Midbrain (tissue), 1 donor: ENCODE measurements at places on chromosomes 1 and 21.

DNA sequence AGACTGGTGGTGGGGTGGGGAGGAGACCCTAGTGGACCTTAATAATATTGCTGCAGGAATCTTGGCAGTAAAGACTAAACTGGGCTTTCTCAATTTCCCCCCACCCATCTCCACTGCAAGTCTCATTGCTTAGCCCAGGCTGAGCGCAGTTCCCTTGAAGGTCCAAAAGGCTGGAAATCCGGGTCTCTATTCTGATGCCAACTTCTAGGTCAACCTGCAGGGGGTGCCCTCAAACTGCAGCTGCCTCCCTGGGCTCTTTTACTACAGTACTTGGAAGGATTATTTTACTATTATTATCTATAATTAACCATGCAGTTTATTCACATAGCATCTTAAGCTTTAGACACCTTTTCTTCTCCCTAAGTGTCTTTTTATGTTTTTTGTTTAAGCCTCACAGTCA, 85.4 kb upstream of the WARS2 start:
- DNase-seq = no peak

DNA sequence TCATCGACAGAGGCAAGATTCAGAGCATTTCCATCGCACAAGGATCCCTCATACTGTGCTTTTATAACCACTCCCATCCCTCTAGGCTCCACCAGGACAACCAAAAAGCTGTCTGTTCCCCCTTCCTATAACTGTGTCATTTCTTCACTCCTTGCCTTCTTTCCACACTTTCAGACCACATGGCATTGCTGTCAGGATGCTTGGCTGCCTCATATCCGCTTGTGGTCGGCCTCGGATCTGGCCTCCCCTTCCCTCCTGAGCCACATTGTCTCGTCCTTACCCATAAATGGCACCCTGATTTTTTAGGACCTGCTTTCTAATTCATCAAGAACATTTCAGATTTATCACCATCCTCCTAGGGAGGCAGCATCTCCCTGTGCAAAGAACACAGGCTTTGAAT, 80.5 kb downstream of the HIVEP3 start:
- no peak for DNase-seq

DNA sequence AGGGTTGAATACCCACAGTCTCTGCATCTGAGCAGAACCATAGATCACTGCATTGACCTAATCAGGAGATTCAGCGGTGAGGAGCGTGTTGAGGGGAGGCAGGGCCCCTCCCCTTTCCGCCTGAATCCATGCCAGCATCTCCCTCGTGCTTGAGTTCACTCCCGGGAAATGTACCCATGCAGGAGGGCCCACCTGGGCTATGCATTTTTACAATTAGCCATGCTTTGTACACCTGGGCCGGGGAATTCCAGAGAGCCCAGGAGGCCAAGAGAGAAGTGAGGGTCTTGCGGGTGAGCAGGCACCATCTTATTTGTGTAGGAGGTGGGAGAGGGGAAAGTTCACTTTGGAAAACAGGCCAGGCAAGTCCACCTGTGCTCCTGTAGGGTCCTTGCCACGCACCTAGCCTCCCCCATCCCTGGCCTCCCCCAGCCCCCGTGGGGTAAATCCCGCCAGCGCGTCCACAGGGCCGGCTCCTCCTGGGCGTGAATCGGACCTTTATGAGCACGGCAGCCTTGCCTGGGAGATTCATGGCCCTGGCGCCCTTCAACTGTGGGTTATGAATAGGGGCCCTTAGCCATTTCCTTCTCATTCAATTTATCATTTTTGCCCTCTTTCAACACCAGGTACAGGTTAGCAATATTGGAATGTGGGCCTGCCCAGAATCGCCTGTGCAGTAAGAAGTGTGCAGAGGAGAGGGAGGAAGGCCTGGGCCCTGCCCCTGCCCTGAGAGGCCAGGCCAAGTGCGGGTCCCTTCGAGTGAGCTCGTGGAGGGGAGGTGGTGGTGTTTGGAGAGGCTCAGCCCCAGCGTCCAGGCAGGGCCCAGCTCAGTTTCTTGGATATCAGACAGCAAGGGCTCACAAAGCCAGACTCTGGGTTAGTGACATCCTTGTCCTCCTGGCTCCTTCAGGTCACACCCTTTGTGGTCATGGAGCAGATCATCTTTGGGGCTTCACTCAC, 84.4 kb upstream of the ACTRT2 start:
- DNase-seq = no peak

- no peak for DNase-seq
Observed at GRCh38 chr1:213685992-213686582, 301.7 kb upstream of the PROX1 start.

DNA sequence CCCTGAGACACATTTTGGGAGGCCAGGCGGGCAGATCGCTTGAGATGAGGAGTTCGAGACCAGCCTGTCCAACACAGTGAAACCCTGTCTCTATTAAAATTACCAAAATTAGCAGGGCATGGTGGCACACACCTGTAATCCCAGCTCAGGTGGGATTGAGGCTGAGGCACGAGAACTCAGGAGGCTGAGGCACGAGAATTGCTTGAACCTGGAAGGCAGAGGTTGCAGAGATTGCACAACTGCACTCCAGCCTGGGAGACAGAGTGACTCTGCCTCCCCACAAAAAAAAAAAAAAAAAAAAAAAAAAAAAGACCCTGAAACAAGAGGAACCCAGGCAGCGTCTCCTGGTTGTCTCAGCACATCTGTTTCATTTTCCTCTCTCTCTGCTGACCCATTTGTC, 24.2 kb downstream of the PGM1 start:
- DNase-seq = no peak

- DNase-seq = no peak
Observed at GRCh38 chr1:88698764-88699163, 14.7 kb downstream of the PKN2 start.

GRCh38 chr1:215040190-215040589, 42.3 kb upstream of the KCNK2 start:
- no peak for DNase-seq

GRCh38 chr1:92538048-92538412, 51.3 kb upstream of the GFI1 start:
- no peak for DNase-seq

GRCh38 chr1:86940599-86940998, 26.2 kb downstream of the HS2ST1 start:
- no peak for DNase-seq

DNA sequence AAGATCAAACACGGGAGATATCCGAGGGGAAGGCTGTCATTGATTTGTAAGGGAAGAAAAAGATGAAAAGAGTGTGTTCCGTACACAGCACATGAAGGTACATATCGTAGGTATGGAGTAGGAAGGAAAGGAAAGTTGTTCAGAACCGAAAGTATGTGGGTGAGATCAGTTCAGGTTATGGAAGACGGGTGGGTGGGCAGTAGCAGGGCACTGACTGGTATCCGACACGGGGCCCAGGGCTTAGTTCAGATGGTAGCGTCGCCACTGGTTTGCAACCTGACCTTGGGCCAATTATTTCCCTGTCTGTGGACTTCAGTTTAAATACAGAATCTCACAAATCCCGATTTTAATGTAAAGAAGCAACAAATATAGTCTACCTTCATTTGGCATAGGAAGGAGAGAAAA, 27.8 kb upstream of the A3GALT2 start:
- peak; percentile 51 for DNase-seq

- DNase-seq = no peak
Observed at GRCh38 chr1:214983126-214983869, 99.2 kb upstream of the KCNK2 start.

- DNase-seq = no peak
Observed at GRCh38 chr1:212489284-212489859, 56.7 kb downstream of the NENF start.

- no peak for DNase-seq
Observed at GRCh38 chr21:38825921-38826320, 20.2 kb downstream of the ETS2 start.

- DNase-seq = peak; percentile 63
Observed at GRCh38 chr21:41612674-41613532, 104.9 kb upstream of the TMPRSS2 start.
